ENCODE measurements at places on chromosomes 2 and 18. TPM values are rescaled to one million over a fixed set of nuclear protein-coding genes. Genes with fewer than 3 reads are reported as not detected.

RAPGEF4 gene
- total RNA-seq = 0.24 TPM

CLEC4F gene
- not detected for total RNA-seq

MOGAT1 gene
- not detected for total RNA-seq

MPHOSPH10 gene
- total RNA-seq = 39.4 TPM

MAP3K20 gene
- 27.6 TPM for total RNA-seq

MXD1 gene
- total RNA-seq = 1.8 TPM

TRPM8 gene
- total RNA-seq = 0.37 TPM

SLC16A14 gene
- total RNA-seq = 0.82 TPM

CPLX4 gene
- not detected for total RNA-seq

EPB41L3 gene
- 0.25 TPM for total RNA-seq

RIT2 gene
- not detected for total RNA-seq

TRAPPC12 gene
- 65.1 TPM for total RNA-seq

OST4 gene
- total RNA-seq = 562 TPM

B3GNT7 gene
- total RNA-seq = 2.3 TPM

INHA gene
- 0.47 TPM for total RNA-seq

SERPINB4 gene
- total RNA-seq = 0.15 TPM

RGPD5 gene
- 3.0 TPM for total RNA-seq

PER2 gene
- 7.0 TPM for total RNA-seq

OR6B2 gene
- not detected for total RNA-seq

ACVR1C gene
- total RNA-seq = not detected

ZC3H6 gene
- total RNA-seq = 0.69 TPM

CFAP221 gene
- 0.38 TPM for total RNA-seq

SCN9A gene
- 1.9 TPM for total RNA-seq

FAM237A gene
- total RNA-seq = not detected

TTC32 gene
- 12.2 TPM for total RNA-seq

PROM2 gene
- total RNA-seq = 0.01 TPM

UGT1A3 gene
- 0.13 TPM for total RNA-seq

LYPD1 gene
- total RNA-seq = 14.6 TPM

ACMSD gene
- total RNA-seq = not detected

MC5R gene
- not detected for total RNA-seq

PTPRN gene
- total RNA-seq = 1.0 TPM

FRZB gene
- total RNA-seq = 0.08 TPM

CEBPZ gene
- 66.6 TPM for total RNA-seq

CAMKMT gene
- 5.3 TPM for total RNA-seq

UGT1A9 gene
- 4.9 TPM for total RNA-seq

CDK15 gene
- total RNA-seq = not detected

UGT1A4 gene
- total RNA-seq = 0.07 TPM

UPP2 gene
- not detected for total RNA-seq

CPO gene
- total RNA-seq = not detected

SLC9A4 gene
- not detected for total RNA-seq

ANO7 gene
- total RNA-seq = 2.0 TPM

ALPP gene
- 12.1 TPM for total RNA-seq

FTCDNL1 gene
- total RNA-seq = 3.1 TPM

ARID5A gene
- total RNA-seq = 4.1 TPM

TUBB8B gene
- not detected for total RNA-seq

SPHKAP gene
- total RNA-seq = not detected

CDH7 gene
- total RNA-seq = not detected

All from A549 treated with Hydrocortisone at 1 μM for 4 hours (cell line).